ENCODE measurements at places on chromosomes 4 and X.
A peak's percentile ranks its signal among the peaks of the same experiment; 100 is the strongest.

DNA sequence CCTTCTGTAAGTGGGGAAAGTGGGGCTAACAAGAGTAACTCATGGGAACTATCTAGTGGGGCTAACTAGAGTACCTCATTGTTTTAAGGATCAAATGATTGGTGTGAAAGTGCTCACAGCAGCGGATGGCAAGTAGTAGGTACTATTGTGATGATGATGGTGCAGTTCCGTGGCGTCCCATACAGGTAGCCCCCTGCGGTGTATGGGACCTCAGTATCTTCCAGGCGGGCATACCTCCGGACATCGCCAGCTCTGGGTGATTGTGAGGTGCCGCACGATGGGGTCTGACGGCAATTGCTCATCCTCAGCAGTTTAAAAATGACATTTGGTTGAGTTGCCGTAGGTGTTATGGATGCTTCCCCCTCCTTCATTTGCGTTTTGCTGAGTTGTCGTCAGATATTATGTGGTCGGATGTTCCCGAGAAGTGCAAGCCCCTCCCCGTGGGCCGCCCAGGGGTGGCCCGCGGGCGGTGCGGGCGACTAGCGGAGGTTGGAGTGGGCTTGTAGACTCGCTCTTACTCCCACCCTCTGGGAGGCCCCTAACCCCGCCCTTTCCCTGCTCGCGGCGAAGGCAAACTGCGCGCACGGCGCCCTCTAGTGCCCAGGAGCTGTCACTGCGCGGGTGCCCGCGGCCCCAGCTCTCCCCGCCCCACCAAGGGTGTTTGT lies 18.3 kb upstream of the GPR101 start:
- H3K27me3 ChIP-seq: peaks cover 44% of the 10 kb centered on the region
- DNase-seq: peak; percentile 70
- no peaks in the 10 kb centered on the region for H3K4me1 ChIP-seq

DNA sequence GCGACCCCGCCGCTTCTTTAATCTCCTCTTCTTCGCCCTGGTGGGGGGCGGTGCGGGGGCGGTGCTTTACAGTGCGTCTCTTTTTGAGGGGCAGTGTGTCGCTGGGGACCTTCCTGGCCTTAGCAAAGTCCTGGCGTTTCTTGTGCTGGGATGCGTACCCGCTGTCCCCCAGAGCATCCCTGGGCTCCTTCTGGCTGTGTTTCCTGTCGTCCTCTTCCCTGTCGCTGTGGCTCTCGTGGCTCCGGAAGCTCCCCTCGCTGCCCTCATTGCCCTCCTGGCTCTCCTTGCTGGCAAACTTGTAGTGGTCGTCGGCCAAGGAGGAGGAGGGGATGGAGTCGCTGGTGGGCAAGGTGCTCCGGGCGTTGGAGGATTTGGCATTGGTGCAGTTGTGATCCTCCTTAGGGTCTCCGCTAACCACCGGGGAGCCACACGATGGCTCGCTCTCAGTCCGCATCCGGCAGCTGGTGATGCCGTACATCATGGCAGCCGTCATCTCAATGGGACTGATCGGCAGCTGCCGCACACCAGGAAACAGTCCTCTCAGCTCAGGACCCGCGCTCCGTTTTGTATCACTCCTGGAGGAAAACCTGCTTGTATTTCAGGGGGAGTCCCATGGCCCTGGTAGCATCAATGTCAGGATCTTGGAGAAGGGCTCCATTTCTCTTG lies 30.4 kb upstream of the TMSB15A start:
- no peaks in the 10 kb centered on the region for H3K4me1 ChIP-seq

- no peaks in the 10 kb centered on the region for H3K4me1 ChIP-seq
- H3K36me3 ChIP-seq: no peaks in the 10 kb centered on the region
- no peak overlapping the region for H3K4me3 ChIP-seq
- DNase-seq: no peak
- H3K27ac ChIP-seq: no peak overlapping the region
- no peaks in the 10 kb centered on the region for H3K27me3 ChIP-seq
These were observed 306.1 kb upstream of the FAM241A start for GRCh38 chr4:111839141-111839540.

DNA sequence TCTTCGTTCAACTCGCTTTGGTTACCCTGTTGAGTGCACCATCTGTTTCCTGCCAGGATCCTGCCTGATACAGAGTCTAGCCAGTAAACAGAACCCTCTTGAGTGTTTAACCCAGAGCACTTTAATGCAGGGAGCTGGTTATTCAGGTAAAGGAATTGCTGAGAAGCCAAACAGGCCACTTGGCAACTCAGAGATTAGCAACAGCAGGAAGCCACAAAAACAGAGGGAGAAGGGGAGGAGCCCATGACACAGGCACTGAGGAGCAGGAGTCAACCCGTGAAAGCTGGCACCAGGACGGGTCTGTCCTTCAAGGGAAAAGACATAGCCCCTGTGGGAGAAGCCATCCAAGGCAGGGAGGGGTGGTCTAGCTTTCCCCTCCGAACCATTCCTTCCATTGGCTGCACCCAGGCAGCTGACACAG lies 641.4 kb downstream of the ZNF674 start:
- H3K4me1 ChIP-seq: no peaks in the 10 kb centered on the region
- DNase-seq: no peak
- H3K4me3 ChIP-seq: no peak overlapping the region
- H3K36me3 ChIP-seq: no peaks in the 10 kb centered on the region
- no peak overlapping the region for H3K27ac ChIP-seq

DNA sequence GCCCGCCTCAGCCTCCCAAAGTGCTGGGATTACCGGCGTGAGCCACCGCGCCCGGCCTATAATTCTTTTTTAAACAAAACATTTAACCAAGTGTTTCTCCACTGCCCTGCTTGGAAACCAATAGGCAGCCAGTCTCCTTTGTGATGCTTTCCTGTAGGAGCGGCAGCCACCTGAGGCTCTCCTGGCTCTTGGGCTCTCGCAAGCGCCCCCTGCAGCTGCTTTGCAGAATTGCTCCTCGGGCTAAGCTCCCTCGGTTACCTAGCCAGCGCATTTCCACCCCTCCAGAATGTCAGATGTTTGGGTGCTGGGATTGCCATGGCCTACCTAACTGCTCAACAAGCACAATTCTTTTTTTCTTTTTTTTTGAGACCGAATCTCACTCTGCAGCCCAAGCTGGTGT lies 7.7 kb downstream of the S100P start:
- no peaks in the 10 kb centered on the region for H3K27me3 ChIP-seq
- H3K4me1 ChIP-seq: peaks cover under 1% of the 10 kb centered on the region
- no peak overlapping the region for H3K27ac ChIP-seq
- no peak for DNase-seq
- H3K4me3 ChIP-seq: no peak overlapping the region
- H3K36me3 ChIP-seq: peaks cover 23% of the 10 kb centered on the region

- no peaks in the 10 kb centered on the region for H3K27me3 ChIP-seq
These were observed 332.5 kb upstream of the TRAM1L1 start for GRCh38 chr4:117417856-117418255.

GRCh38 chr4:36332782-36333131 lies 51.3 kb downstream of the DTHD1 start:
- H3K27ac ChIP-seq: no peak overlapping the region
- no peak for DNase-seq
- no peaks in the 10 kb centered on the region for H3K27me3 ChIP-seq
- no peak overlapping the region for H3K4me3 ChIP-seq

GRCh38 chr4:40586034-40586433 lies 43.6 kb downstream of the RBM47 start:
- no peaks in the 10 kb centered on the region for H3K27me3 ChIP-seq
- H3K4me1 ChIP-seq: no peaks in the 10 kb centered on the region
- no peak overlapping the region for H3K27ac ChIP-seq

DNA sequence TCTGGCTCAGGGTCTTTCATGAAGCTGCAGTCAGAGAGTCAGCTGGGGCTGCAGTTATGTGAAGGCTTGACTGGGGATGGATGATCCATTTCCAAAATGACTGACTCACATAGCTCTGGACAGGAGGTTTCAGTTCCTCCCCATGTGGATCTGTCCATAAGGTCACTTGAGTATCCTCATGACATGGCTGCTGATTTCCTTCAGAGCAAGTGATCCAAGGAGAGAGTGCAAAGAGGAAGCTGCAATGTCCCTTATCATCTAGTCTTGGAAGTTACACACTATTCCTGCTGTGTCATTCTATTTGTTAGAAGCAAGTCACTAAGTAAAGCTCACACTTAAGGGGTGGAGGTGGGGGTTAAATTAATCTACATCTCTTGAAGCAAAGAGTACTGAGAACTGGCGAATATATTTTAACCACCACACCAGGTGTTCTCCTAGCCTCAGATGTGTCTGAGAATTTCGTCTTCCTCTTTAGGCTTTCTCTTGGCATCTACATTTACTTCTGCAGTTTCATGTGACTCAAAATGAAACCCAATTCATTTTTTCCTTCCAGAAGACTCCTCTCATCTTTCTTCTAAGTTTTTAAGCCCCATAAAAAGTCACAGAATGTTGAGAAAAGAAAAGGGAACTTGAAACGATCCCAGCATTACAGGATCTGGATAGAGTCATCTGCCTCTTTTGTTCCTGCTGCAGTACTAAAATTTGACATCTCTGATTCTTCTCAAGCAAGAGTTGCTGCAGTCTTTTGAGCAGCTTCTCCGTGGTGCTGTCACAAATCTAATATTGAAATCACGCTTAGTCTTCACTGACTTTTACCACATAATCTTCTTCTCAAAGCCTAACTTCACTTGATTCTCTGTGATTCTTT lies 3.8 kb upstream of the GRPR start:
- H3K27ac ChIP-seq: no peak overlapping the region
- no peaks in the 10 kb centered on the region for H3K27me3 ChIP-seq
- no peaks in the 10 kb centered on the region for H3K4me1 ChIP-seq
- DNase-seq: no peak

DNA sequence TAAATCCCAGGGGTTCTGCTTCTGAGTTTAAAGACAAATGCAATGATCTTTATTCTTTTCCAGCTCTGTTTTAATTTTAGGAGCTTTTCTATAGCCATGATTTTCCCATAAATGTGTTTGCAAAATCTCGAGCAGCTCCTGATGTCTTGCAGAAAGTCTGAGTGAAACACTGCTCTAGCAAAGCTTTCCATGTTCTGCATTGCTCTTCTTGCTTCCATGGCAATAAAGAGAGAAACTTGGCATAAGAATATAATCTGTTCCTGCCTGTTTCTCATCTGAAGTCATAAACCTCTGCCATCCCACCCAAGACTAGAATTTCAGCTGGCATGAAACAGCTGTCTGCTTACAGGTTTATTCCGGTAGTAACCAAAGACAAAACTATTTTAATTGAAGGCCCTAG lies 254.5 kb downstream of the SPRY1 start:
- H3K27me3 ChIP-seq: no peaks in the 10 kb centered on the region
- no peak for DNase-seq
- no peak overlapping the region for H3K4me3 ChIP-seq
- no peak overlapping the region for H3K27ac ChIP-seq

DNA sequence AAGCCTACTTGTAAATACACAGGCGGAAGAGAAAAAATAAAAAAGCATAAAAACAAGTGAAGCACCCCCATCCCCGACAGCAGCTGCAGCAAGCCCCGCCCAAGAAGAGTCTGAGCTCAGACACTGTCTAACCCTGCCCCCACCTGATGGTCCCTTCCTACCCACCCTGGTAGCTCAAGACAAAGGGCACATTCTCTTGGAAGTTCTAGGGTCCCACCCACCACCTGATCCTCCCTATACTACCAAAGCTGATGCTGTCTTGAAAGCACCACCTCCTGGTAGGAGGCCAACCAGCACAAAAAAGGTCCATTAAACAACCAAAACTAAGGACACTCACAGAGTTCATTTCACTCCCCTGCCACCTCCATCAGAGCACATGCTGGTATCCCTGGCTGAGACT lies 308.2 kb downstream of the KLHL13 start:
- no peaks in the 10 kb centered on the region for H3K36me3 ChIP-seq
- no peak overlapping the region for H3K27ac ChIP-seq
- H3K4me1 ChIP-seq: no peaks in the 10 kb centered on the region
- no peak overlapping the region for H3K4me3 ChIP-seq
- H3K27me3 ChIP-seq: no peaks in the 10 kb centered on the region

DNA sequence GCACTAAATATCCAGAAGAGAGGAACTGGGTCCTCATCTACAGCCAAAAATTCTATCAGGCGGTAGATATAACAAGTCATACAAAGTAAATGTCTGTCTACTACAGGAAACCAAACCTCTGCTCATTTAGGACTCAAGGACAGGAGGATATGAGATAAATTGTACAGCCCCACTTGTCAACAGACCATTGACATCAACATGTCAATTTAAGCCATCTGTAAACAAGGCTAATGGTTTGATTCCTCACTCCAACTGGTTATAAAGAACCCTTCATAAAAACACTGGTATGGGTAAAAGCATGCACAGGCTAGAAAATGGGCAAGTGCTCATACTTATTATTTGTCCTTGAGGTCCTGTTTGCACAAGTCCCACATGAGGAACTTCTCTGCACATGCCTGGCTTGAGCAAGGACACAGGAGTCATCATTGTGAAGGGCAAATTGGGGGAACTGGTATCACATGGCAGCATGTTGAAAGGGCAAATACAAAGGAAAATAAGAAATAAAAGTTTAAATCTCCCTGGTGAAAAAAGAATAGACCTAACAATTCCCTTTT lies 13.2 kb downstream of the RTL8B start:
- peaks cover 4% of the 10 kb centered on the region for H3K4me1 ChIP-seq
- no peak overlapping the region for H3K27ac ChIP-seq
- no peak for DNase-seq
- H3K36me3 ChIP-seq: no peaks in the 10 kb centered on the region
- H3K27me3 ChIP-seq: peaks cover 3% of the 10 kb centered on the region

DNA sequence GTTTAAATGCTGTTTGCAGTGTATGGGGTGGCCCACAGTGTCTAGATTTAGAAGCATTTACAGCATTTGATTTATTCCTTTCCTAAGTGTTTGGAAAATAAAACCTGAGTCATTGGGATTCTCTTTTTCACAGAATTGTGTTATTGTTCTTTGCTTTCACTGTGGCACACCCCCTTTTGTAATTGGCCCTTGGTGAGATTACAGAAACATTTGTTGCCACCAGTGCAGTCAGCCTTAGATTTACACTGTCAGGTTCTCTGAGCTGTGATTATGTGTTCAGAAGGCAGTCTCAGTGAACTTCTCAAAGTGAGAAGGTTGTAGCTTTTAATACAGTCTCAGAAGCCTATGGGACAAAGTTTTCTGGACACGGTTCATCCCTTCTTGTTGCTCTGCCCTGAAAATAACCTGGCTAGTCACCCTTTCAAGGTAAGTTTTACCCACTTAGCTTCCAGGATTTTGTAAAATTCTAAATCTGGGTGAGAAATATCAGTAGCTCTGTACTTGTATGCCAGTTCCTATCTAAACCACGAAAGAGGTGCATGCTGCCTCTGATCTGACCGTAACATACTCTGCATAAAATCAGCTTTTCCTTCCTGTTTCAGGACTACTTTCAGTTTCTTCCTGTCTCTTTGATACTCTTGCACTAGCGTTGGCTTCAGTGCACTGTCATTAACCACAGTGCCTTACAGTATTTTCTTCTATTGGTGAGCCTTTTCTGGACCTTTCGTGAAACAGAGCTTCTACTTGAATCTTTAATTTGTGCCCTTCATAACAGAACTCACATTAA lies 12.6 kb downstream of the RUFY3 start:
- peak; percentile 70 for DNase-seq
- H3K27me3 ChIP-seq: no peaks in the 10 kb centered on the region
- H3K36me3 ChIP-seq: no peaks in the 10 kb centered on the region
- peak overlapping the region; percentile 92 for H3K27ac ChIP-seq

DNA sequence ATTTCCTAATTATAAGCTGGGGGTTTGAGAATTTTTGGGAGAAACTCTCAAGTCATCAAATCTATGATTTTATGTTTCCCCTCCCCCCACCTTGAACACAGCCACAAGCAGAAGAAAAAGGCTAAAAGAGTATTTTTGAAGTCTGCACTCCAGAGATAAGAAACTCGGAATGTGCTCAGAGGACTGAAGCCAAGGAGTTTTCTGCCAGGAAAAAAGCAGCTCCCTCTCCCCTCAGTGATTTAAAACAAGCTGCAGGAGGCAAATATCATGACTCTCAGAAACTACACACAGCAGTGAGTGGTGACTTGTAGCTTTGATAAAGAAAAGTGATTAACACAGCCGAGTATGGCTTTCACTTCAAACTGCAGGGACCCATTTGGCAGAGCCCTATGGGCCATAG lies 800.2 kb upstream of the FTHL17 start:
- no peaks in the 10 kb centered on the region for H3K27me3 ChIP-seq
- no peaks in the 10 kb centered on the region for H3K4me1 ChIP-seq
- no peak overlapping the region for H3K27ac ChIP-seq
- H3K4me3 ChIP-seq: no peak overlapping the region
